Lung (tissue), 17 donors: ENCODE measurements at places on chromosomes 12 and 14. TPM values are rescaled to one million over a fixed set of nuclear protein-coding genes. Genes with fewer than 3 reads are reported as not detected.
A peak's percentile ranks its signal among the peaks of the same experiment; 100 is the strongest.

GRCh38 chr12:123367511-123367910 is 2.9 kb upstream of the SBNO1 start:
- H3K27me3 ChIP-seq = no peaks in the 10 kb centered on the region
- H3K4me1 ChIP-seq = peaks cover 8% of the 10 kb centered on the region
- H3K27ac ChIP-seq = no peak overlapping the region

DNA sequence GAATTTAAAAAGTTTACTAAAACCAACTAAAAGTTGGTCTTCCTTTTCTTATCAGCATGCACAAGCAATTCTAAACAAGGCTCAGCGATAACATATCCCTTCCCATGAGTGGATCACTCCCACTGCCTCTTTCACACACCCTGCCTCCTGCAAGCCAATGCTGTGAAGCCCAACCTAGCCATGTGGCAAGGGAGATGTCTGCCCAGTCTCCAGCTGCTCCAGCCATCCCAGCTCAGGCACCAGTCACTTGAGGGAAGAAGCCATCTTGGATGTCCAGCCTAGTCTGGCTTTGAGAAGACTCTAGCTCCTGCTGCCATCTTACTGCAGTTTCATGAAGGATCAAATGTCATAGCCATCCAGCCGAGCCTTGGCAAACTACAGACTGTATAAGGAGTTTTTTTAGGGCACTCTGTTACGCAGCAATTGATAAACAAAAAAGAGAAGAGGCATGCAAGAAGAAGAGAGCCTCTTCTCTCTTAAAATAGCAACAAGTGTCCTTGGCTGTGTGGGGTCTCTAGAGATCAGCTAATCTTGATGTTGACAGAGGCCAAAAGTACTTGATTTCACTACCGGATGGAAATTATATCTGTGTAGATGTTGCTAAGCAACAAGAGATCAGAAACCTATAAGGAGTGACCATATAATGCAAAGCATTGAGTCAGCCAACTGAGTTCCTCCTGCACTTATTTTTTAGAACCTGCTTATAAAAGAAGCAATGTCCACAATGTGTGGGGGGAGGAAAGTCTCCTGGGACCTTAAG is 108.9 kb downstream of the PTCSC3 start:
- no peaks in the 10 kb centered on the region for H3K4me1 ChIP-seq
- H3K4me3 ChIP-seq = no peak overlapping the region
- H3K27me3 ChIP-seq = no peaks in the 10 kb centered on the region
- no peak for DNase-seq
- H3K27ac ChIP-seq = no peak overlapping the region

DNA sequence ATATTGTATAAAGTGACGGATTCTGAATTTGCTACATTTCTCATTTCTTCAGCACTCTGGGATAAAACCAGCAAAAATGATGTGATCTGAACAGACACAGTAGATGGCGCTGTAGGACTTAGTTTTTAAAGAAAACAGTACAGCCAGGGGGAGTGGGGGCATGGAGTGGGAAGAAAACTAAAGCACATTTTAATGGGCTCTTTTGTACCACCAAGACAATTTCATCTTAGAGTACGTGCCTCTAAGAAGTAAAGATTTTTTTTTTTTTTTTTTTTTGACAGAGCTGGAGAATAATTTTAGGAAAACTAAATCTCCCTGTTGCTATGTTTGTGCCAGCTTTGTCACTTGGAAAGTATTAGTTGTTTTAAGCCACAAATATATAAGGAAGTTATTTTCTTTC is 124.4 kb downstream of the RAD51B start:
- no peak overlapping the region for H3K4me3 ChIP-seq
- no peaks in the 10 kb centered on the region for H3K36me3 ChIP-seq
- peaks cover 25% of the 10 kb centered on the region for H3K4me1 ChIP-seq
- DNase-seq = peak; percentile 99
- H3K27me3 ChIP-seq = no peaks in the 10 kb centered on the region

GRCh38 chr14:94181835-94182234 is 7.7 kb downstream of the PPP4R4 start:
- H3K36me3 ChIP-seq = no peaks in the 10 kb centered on the region
- peaks cover 34% of the 10 kb centered on the region for H3K27me3 ChIP-seq
- DNase-seq = no peak
- H3K4me1 ChIP-seq = no peaks in the 10 kb centered on the region
- no peak overlapping the region for H3K27ac ChIP-seq

TAS2R46 gene
- total RNA-seq = 1.6 TPM

MFAP5 gene
- 4.4 TPM for total RNA-seq

DPY19L2 gene
- total RNA-seq = 14.8 TPM
